ENCODE measurements at places on chromosomes 6 and 20.

- no peak for DNase-seq
These were observed 227.3 kb downstream of the TBX18 start for GRCh38 chr6:84536885-84537638.

DNA sequence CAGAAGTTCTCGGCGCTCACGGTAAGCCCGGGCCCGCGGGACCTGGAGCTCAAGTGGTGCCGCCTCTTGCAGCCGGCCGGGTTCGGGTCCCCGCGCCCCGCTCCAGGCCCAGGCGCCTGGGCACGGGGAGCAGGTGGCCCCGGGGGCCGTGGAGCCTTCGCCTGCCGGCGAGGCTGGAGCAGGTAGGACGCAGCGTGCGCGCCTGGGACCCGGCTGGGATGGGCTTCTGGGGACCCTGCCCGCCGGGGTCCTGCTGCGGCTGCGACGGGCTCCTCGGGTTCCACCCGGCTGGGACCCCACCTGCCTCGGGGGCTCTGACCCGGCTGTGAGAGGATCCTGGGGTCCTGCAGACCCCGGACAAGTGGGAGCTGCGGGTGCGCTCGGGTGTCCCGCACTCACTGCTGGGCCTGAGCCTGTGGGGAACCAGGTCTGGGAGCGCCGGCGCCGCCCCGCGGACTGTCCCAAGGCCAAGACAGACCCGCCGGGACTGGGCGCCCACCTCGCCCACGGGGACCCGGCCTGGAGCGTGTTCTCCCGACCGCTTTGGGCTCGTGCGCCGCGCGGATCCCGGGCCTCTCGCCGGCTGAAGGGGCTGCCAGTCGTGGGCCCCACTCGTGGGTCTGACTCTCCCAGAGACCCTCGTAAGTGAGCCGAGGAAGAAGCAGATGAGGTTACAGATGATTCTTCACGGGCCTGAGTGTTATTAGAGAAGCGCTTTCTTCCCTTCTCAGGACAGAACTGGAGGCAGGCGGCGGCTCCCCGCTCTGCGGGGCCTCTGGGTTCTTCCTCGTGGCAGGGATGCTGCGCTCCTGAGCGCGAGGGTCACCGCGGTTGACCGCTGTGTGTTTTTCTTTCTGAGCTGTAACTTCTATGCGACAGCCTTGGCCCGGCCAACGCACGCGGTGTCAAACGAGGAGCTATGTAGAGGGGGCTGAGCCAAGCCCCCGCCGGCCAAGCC lies 729 bp downstream of the SMOC2 start:
- DNase-seq: no peak

GRCh38 chr6:3377536-3378397 lies 79.1 kb downstream of the SLC22A23 start:
- DNase-seq: no peak

- DNase-seq: no peak
These were observed 30.9 kb downstream of the LBP start for GRCh38 chr20:38377039-38377685.

DNA sequence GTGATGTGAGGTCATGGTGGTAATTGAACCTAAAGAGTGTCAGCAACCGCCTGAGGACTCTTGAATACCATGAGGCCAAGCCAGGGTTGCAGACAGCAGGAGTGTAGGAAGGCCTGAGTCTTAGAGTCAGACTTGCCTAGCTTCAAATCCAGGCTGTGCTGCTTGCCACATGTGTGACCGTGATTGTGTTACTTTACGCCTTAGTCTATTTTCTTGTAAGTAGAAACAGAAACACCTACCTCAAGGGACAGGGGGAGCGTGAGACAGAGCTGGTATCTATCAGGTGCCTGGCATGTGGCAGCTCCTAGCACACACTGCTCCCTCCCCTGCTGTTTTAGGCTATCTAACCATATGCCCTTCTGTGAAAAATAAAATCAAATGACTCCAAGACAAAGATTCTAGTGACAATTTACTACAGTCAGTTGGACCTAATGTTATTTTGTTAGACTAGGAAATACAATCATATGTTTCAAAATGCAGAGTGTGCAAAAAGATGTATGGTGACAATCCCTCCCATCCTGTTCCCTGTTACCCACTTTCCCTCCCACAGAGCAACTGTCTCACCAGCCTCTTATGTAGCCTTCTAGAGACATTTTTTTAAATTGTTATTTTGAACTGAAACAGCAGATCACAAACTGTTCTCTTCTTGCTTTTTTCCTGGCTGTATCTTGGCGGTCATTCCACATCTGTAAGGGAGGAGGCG lies 21.7 kb downstream of the TAF8 start:
- DNase-seq: no peak

DNA sequence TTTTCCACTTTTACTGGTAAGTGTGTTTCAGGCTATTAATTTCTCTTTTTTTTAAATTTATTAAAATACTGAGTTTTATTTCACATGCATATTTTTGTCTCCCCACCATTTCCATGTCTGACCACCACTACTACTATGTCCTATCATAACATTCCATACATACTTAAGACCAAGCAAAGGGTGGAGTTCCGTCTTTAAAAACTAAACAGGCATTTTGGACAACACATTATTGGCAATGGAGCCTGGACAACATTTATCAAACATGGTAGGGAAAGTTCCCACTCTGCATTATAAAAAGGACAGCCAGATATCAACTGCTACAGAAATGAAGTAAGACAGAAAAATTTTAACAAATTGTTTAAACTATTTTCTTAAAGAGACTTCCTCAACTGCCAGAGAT lies 91.9 kb downstream of the LMBRD1 start:
- no peak for DNase-seq

GRCh38 chr20:34927736-34928135 lies 27.9 kb downstream of the GSS start:
- no peak for DNase-seq

GRCh38 chr6:5507131-5507681 lies 245.9 kb downstream of the FARS2 start:
- no peak for DNase-seq

DNA sequence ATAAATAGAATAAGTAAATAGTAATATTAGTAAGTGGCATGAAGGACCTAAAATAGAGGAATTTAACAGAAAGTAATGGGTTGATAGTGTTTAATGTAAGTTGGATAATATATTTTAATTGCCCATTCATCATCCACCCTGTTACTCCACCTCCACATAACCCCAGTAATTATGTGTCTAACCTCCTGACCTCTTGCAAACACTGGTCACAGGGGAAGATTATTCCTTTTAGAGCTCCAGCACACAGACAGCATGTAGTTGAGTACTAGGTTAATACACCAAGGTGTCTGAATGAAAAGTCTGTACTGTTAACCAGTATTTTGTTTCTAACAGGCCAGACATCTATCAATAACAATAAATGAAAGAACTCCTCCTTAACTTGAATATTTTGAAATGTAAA lies 92.4 kb upstream of the EYS start:
- DNase-seq: no peak

DNA sequence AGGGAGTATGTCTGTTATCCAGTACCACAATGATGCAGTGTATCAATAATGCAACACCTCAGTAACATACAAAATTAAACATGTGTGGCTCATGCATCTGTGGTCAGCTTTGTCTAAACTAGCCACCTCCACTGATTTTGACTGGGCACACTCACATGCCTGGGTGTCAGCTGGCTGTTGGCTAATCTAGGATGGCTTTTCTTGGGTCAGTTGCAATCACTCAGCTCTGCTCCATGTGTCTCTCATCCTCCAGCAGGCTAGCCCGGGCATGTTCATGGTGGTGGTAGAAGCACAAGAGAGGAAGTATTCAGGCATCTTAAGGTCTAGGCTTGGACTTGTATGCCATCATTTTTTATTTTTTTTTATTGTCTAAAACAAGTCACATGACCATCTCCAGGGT lies 59.3 kb upstream of the JAG1 start:
- no peak for DNase-seq

DNA sequence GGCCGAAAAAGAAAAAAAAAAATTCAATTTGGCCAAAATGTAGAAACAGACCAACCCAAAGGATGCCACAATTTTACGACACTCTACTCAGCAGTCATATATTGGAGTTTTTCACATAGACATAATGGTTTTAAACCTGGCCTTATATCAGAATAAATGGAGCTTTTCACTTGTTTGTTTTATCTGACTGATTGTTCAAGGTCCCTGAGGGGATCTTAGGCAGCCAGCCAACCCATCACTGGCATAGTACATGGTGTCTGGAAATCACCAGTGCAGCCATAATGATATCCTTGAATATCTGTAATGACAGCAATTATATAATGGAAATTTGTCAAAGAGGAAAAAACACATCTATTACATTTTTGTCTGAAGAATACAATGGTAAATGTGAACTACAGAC lies 96.9 kb downstream of the PRSS35 start:
- no peak for DNase-seq

DNA sequence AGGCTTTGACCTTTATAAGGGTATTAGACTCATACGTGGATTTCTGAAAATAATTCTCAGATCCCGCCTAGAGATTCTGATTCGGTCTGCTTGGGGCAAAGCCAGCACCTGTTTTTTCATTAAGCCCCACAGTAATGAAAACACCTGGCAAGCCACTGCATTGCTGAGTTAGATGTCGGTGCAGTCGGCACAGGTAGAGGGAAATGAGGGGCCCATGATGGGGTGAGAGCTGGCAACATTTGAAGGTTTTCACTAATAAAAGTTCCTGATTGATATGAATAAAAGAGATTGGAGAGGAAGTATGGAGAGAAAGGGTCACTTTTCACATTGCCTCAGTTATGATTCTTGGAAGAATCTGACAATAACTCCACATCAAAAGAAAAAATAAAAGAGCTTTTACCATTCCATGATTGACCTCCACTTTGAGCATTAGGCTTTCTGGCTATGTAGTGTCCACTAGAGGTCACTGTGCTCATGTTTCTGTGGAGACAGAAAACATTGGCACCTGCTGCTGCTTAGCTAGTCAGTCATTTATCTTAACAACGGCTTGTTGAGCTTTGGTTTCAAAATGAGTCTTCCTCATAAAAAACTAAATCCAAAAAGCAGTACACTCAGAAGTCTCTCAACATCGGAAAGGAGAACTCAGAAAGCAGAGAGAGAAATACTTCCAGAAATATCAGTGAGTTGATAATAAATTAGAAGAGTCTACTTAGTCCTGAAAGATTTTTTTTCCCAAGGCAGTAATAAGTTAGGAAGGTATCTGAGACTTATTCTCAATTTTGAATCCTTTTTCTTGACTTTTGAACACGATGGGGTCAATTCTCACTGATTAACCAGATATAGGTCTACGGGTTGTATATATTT lies 53.3 kb upstream of the KLHL31 start:
- peak; percentile 71 for DNase-seq

GRCh38 chr6:84061174-84061573 lies 27.6 kb downstream of the MRAP2 start:
- no peak for DNase-seq

- DNase-seq: no peak
These were observed 51.9 kb upstream of the UBR2 start for GRCh38 chr6:42511803-42512422.

DNA sequence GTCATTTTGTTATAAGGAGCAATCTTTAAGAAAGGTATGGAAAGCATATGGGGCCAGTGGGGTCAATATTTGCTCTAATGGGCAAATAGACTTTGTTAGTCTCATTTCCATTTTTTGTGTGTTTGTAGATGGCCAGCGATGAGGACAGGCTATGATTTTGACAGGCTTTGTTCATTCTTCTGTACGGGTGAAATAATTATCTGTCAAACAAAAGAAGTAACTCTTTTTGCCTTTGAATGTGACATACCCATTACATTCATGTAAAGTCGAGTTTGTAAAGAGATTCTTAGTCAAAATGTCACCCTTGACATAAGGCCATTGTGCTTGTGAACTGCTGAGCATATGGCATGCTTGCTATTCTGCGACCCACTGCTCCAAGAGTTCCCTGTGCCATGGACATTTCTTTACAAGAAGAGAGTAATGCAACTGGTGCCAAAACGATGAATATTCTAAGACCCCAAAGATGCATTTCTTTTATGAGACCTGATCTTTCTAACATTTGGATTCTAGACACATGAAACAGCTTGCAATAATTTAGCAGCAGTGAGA lies 38.2 kb upstream of the JAG1 start:
- no peak for DNase-seq

DNA sequence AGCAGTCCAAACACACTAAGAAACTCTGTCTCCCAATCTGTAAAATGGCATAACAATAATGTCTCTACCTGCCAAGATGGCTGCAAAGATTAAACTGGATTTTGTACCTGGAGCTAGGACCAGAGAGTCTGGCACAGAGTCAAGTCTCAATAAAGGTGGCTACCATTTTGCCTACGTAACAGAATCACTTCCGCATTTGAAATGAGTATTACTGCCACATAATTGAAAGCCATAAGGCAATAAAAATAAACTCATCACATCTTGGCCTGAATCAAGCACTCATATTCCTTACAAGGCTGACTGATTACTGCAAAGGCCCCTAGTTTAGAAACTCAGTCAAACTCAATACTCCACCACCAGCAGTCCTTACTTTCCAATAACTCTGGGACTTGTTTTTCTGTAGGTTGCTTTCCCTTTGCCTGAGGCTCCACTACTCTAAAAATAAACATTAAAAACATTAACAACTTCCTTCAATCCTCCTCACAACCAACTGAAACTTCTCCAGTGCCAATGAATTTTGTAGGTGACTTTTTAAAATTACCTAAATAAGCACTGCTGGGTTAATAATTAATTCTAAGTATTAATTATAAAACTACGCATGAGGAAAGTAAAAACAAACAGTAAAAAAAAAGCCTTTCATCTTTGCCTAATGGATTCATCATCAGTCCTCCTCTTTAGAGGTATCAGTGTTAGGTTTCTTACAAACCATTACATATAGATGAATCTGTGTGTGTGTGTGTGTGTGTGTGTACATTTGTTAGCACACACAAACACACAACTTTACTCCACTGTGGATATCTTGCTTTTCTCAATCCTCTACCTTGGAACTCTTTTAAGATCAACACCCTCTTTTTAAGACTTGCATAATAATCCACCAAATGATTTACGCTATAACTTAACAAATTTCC lies 3.7 kb downstream of the KIF16B start:
- DNase-seq: no peak

- DNase-seq: no peak
These were observed 17.4 kb upstream of the SDHAF4 start for GRCh38 chr6:70549327-70549726.

GRCh38 chr6:144214622-144215401 lies 64.5 kb downstream of the STX11 start:
- DNase-seq: peak; percentile 16

- peak; percentile 15 for DNase-seq
These were observed 31.1 kb downstream of the ARID1B start for GRCh38 chr6:156808287-156808686.
